ENCODE measurements at places on chromosomes 11 and 22. TPM values are rescaled to one million over a fixed set of nuclear protein-coding genes. Genes with fewer than 3 reads are reported as not detected.

- no peak overlapping the region for H3K4me3 ChIP-seq
- no peaks in the 10 kb centered on the region for H3K36me3 ChIP-seq
- H3K4me1 ChIP-seq = no peaks in the 10 kb centered on the region
- no peak overlapping the region for H3K27ac ChIP-seq
- DNase-seq = no peak
- H3K27me3 ChIP-seq = peaks cover 13% of the 10 kb centered on the region
Observed at GRCh38 chr11:86889001-86889341, 66.2 kb downstream of the FZD4 start.

DNA sequence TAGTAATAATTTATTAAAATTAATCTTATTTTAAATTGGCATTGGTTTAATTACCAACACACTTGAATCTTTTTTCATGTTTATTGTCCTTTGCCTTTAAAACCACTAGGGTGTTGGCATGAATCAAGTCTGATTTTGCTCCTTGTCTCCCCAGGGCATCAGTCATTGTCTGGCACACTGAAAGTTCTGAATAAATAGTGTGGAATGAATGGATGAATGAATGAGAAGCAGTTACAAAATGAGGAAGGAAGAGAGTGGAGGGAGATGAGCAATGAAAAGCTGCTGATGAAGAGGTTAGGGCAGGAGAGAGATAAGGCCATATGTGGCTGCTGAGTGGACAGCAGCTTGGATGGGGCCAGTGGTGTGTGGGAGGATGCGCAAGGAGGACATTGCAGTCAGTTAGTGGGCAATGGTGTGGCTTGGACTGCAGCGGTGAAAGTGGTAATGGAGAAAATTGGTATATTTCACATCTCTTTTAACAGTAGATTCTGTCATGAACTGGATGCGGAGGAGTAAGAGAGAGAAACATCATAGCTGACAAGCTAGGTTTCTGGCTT, 132.0 kb downstream of the SPON1 start:
- peaks cover 4% of the 10 kb centered on the region for H3K36me3 ChIP-seq

DNA sequence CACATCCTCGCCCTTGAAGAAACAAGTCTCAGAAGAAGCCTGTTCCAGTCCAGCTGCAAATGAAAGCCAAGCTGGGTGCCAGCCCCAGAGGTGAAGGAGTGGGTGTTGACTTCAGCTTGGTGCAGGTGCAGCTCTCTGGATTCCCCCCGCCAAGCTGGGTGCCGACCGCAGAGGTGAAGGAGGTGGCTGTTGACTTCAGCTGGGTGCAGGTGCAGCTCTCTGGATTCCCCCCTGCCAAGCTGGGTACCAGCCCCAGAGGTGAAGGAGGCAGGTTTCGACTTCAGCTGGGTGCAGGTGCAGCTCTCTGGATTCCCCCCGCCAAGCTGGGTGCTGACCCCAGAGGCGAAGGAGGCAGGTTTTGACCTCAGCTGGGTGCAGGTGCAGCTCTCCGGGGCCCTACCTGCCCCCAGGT, 1234.0 kb downstream of the TBC1D22A start:
- no peak overlapping the region for H3K4me3 ChIP-seq
- no peak overlapping the region for H3K27ac ChIP-seq
- no peaks in the 10 kb centered on the region for H3K4me1 ChIP-seq
- H3K27me3 ChIP-seq = no peaks in the 10 kb centered on the region
- no peaks in the 10 kb centered on the region for H3K36me3 ChIP-seq

DNA sequence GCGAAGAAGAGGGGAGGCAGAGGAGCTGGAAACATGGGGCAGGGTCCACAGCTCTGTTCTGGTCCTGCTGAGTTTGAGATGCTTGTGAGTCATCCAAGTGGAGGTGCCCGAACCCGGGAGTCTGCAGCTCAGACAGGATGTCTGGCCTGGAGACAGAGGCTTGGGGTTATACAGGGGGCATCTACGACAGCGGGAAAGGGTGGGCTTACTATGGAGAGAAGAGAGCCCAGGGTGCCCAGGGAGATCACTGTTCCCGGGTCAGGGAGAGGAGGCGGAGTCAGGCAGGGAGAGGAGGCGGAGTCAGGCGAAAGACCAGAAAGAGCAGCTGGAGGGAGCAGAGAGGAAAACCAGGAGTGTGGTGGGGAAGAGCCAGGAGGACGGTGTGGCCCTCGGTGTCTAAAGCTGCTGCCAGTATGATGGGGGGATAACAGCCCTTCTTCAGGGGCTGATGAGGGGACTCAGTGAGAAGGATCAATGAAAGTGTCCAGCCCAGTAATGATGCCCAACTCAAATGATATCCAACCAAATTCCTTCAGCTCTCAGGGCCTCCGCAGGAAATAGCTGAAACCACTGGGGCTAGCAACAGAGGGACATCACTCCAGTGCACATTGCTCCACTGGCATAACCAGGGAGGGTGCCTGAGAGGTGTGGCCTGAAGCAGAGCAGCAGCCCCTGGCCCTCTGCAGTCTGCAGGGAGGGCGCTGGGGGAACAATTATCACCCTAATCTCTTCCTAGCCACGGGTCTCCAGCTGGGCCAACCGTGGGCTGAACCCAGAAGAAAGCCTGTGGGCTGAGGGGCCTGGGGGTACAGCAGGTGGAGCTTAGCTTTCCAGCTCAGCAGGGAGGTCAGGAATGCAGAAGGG, 2.6 kb upstream of the LTBP3 start:
- peak overlapping the region; percentile 4 for H3K27ac ChIP-seq
- DNase-seq = no peak
- peaks cover 48% of the 10 kb centered on the region for H3K4me1 ChIP-seq
- no peaks in the 10 kb centered on the region for H3K27me3 ChIP-seq
- no peak overlapping the region for H3K4me3 ChIP-seq

DNA sequence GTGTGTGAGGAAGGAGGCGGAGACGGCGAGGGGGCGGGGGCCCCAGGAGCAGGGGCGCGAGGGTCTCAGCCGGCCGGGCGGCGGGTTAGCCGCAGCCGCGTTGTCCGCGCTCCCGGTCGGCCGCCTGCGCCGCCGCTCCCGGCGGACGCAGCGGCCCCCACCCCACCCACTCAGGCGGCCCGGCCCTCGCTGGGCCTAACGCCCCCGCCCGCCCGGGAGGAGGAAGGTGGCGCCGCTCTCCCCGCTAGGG, at the start of gene FCHSD2:
TSS of gene FCHSD2 (minus strand) at position 191 of the 250 bp plus-strand sequence. CDS start 441 bp downstream, outside the sequence.
- peak within 1 kb of the TSS; percentile 98 for H3K4me3 ChIP-seq
- H3K4me1 ChIP-seq = peaks cover 41% of the 10 kb centered on the region
- peaks cover 19% of the 10 kb centered on the region for H3K36me3 ChIP-seq
- no peaks in the 10 kb centered on the region for H3K27me3 ChIP-seq
- DNase-seq = peak; percentile 68
- H3K27ac ChIP-seq = peak within 1 kb of the TSS; percentile 96

The TRIM49 gene
- not detected for total RNA-seq

DNA sequence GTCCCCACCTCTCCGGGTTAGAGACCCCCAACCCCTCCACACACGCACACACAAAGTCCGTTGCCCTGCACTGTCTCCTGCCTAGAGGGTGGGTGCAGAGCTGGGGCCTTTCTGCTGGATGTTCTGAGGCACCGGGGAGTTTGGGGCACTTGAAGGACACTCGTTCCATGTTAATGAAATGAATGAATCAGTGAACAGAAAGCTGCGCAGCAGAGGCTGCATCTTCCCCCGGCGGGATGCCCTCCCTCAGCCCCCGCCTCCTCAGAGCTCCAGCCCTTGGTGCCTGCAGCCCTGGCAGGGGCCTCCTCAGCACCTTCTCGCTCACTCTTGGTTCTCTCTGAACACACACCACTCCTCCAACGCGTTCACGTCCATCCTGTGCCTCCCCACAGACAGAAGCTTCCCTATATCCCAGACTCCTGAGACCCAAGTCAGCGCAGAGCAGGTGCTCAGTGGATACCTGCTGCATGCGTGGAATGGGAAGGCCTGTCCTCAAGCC, 611.9 kb downstream of the TBC1D22A start:
- H3K4me1 ChIP-seq = no peaks in the 10 kb centered on the region
- peaks cover 3% of the 10 kb centered on the region for H3K36me3 ChIP-seq
- H3K4me3 ChIP-seq = no peak overlapping the region
- H3K27me3 ChIP-seq = no peaks in the 10 kb centered on the region
- no peak overlapping the region for H3K27ac ChIP-seq

The NELL1 gene
- not detected for total RNA-seq

The TNNT3 gene
- total RNA-seq = 0.50 TPM

GRCh38 chr11:35511666-35512065, 13.8 kb downstream of the PAMR1 start:
- H3K4me3 ChIP-seq = no peak overlapping the region
- H3K27ac ChIP-seq = no peak overlapping the region
- peaks cover 24% of the 10 kb centered on the region for H3K27me3 ChIP-seq

- H3K27ac ChIP-seq = no peak overlapping the region
- H3K27me3 ChIP-seq = peaks cover 66% of the 10 kb centered on the region
- H3K4me1 ChIP-seq = no peaks in the 10 kb centered on the region
- DNase-seq = peak; percentile 79
Observed at GRCh38 chr11:133082841-133083488, 449.3 kb downstream of the OPCML start.

The MMP12 gene
- not detected for total RNA-seq

DNA sequence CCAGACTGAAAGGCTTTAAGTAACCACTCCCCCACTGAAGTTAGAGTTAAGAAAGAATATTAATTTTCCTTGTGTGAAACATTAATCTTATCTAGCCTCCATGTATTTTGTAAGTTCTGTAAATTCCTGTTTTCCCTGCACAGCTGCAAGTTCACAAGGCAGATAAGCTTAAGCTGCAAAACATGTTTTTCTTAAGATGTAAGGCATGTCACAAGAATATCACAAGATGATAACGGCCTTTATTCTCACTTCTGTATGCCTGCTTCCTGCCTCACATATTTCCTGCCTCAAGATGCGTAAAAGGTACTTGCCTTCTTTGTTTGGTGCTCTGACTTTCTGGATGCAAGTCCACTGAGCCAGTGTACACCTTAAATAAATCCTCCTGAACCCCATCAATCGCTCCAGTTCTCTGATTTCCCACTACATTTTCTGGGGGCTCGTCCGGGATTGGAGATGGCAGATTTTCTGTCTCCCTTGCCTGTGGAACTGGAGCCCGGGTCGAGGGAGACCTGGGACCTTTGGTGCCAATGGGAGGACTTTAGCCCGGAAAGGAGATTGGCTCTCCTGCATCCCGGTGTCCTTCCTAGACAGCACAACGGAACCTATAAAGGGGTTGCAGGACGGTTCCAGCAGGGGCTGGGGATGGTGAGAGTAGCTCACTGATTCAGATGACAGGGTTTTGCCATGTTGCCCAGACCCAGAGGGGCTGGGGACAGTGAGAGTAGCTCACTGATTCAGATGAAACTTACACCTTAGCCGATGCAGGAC, 30.2 kb downstream of the PPARA start:
- H3K4me1 ChIP-seq = no peaks in the 10 kb centered on the region
- no peak overlapping the region for H3K27ac ChIP-seq
- H3K4me3 ChIP-seq = peak overlapping the region; percentile 36
- no peaks in the 10 kb centered on the region for H3K27me3 ChIP-seq
- peaks cover 61% of the 10 kb centered on the region for H3K36me3 ChIP-seq

GRCh38 chr22:17143826-17144225, 15.3 kb downstream of the HDHD5 start:
- no peak overlapping the region for H3K27ac ChIP-seq
- H3K36me3 ChIP-seq = peaks cover 21% of the 10 kb centered on the region
- H3K27me3 ChIP-seq = no peaks in the 10 kb centered on the region
- DNase-seq = no peak
- peaks cover 3% of the 10 kb centered on the region for H3K4me1 ChIP-seq

GRCh38 chr11:113162592-113162962, 151.8 kb upstream of the TTC12 start:
- H3K27me3 ChIP-seq = peaks cover 3% of the 10 kb centered on the region
- no peak for DNase-seq
- no peak overlapping the region for H3K27ac ChIP-seq
- no peaks in the 10 kb centered on the region for H3K4me1 ChIP-seq
- no peaks in the 10 kb centered on the region for H3K36me3 ChIP-seq
- no peak overlapping the region for H3K4me3 ChIP-seq

DNA sequence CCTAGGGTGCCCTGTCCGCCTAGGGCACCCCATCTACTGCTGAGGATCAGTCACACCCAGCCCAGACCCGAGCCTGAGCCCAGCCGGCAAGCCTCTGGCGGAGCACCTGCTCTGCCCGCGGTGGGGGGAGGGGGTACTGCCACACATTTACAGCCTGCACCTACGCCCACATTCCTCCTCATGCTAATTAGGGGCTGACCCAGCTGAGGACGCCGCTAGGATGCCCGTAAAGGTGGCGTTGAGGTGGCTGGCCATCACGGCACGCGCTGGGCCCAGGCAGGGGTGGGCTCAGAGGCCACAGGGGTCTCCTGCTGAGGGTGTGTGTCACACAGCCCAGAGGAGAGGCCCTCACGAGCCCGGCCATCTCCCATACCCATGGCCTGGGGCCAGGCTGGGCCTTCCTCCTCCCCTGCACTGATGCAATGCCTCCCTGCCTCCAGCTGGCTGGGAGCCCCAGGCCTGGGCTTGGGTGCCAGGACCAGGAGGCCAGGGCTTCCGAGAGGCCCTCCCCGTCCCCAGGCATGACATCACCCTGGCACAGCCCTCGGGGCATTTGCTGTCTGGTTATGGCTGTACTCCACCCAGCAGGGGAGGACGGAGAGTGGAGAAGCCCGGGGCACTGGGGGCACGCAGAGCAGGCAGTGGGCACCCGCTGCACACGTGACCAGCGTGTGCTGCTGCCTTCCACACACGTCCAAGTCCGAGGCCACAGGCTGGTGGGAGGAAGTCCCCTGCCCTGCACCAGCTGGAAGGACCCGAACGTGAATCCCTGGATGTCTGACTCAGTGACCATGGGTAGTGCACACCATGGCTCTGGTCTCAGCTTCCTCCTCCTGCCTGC, 12.7 kb downstream of the DUSP8 start:
- no peaks in the 10 kb centered on the region for H3K27me3 ChIP-seq
- no peaks in the 10 kb centered on the region for H3K36me3 ChIP-seq
- H3K4me1 ChIP-seq = no peaks in the 10 kb centered on the region
- no peak for DNase-seq
- no peak overlapping the region for H3K4me3 ChIP-seq

- DNase-seq = peak; percentile 48
- H3K4me1 ChIP-seq = peaks cover 3% of the 10 kb centered on the region
- H3K4me3 ChIP-seq = no peak overlapping the region
- H3K27me3 ChIP-seq = no peaks in the 10 kb centered on the region
- no peaks in the 10 kb centered on the region for H3K36me3 ChIP-seq
Observed at GRCh38 chr22:21726650-21727049, 8.9 kb downstream of the YPEL1 start.

The DNHD1 gene
- total RNA-seq = 11.6 TPM

GRCh38 chr22:19823902-19824211, 30.8 kb downstream of the GNB1L start:
- H3K4me3 ChIP-seq = no peak overlapping the region
- no peaks in the 10 kb centered on the region for H3K4me1 ChIP-seq
- DNase-seq = no peak
- no peaks in the 10 kb centered on the region for H3K27me3 ChIP-seq
- H3K27ac ChIP-seq = no peak overlapping the region

- no peaks in the 10 kb centered on the region for H3K27me3 ChIP-seq
- no peak overlapping the region for H3K27ac ChIP-seq
- no peak overlapping the region for H3K4me3 ChIP-seq
- peaks cover 5% of the 10 kb centered on the region for H3K4me1 ChIP-seq
- H3K36me3 ChIP-seq = peaks cover 8% of the 10 kb centered on the region
Observed at GRCh38 chr22:19806213-19807160, 45.9 kb downstream of the TBX1 start.

DNA sequence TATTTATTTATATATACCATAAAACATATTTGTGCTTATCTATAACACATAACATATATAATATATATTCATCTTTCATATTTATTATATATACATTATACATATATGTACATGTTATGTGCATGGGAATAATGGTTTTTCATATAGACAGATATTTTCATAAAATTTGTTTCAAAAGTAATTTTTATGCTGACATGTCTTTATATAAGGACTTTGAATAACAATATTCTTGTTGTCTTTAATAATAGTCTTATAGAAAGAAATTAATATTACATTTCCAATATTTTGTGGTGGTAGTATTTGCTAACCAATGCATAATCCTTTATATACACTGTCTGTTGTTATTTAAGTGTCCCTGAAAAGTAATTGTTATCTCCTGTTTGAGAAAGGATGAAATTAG, 49.6 kb downstream of the GRM5 start:
- no peak overlapping the region for H3K4me3 ChIP-seq
- no peaks in the 10 kb centered on the region for H3K4me1 ChIP-seq
- DNase-seq = no peak

The VSIG10L2 gene
- total RNA-seq = not detected
